ENCODE measurements at places on chromosomes 2 and 18. TPM values are rescaled to one million over a fixed set of nuclear protein-coding genes. Genes with fewer than 3 reads are reported as not detected.

The SPHKAP gene
- 0.35 TPM for total RNA-seq

The SLC4A1AP gene
- 18.7 TPM for total RNA-seq

DNA sequence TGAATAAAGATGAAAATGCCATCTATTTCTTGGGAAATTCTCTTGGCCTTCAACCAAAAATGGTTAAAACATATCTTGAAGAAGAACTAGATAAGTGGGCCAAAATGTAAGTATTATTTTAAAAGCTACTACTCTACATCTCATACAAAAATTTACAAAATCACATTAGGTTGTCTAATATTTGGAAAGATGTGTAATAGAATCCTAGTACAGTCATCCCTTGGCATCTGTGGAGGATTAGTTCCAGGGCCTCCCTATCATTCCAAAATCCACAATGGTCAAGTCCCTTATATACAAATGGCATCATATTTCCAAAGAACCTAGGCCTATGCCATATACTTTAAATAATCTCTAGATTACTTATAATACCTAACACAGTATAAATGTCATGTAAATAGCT is 41.2 kb downstream of the KYNU start:
- H3K27me3 ChIP-seq = no peaks in the 10 kb centered on the region
- no peaks in the 10 kb centered on the region for H3K4me1 ChIP-seq
- no peak overlapping the region for H3K27ac ChIP-seq
- no peaks in the 10 kb centered on the region for H3K36me3 ChIP-seq
- no peak for DNase-seq
- no peak overlapping the region for H3K4me3 ChIP-seq

The TMEM237 gene
- 13.7 TPM for total RNA-seq

DNA sequence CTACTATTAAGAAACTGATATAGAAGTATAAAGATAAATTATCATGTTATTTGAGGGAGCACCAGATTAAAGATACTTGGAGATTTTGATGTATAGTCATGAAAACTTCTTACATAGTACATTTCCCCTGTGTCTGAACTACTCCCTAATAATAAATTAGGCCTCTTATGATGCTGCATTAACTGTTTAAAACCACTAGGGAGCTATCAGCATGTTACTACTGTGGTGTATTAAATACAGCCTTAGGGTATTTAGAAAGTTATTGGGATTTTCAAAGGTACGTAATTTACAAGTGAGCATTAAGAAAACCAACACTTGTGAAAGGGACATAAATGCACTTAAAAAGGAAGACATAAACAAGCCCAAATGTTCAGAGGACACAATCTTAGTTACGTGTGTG is 714.0 kb downstream of the EPHA4 start:
- DNase-seq = no peak
- no peak overlapping the region for H3K4me3 ChIP-seq
- no peaks in the 10 kb centered on the region for H3K4me1 ChIP-seq
- H3K27me3 ChIP-seq = no peaks in the 10 kb centered on the region
- no peaks in the 10 kb centered on the region for H3K36me3 ChIP-seq

DNA sequence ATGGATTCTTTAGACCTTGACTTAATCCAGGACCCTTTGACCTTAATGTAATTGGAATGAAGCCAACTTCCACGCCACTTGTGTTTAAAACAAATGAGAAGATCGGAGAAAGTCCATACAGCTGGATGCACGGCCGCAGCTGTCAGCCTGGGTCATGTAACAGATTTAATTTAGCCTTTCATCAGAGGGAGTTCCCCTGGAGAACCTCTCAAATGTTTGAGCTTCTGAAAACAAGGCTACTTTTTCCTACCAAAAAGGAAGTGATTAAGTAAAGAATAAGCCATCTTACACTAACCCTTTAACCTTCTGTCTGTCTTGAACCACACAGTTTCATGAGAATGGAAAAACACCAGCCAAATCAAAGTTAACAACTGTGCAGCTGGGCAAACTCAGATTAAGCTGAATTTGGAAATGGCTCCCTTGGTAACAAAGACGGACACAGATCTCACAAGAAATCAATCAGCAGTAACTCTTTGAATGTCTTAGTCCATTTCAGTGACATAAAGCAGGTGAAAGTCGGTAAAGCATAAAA is 103.6 kb downstream of the DOCK10 start:
- no peak overlapping the region for H3K4me3 ChIP-seq
- H3K27me3 ChIP-seq = no peaks in the 10 kb centered on the region
- no peaks in the 10 kb centered on the region for H3K36me3 ChIP-seq
- no peak overlapping the region for H3K27ac ChIP-seq
- H3K4me1 ChIP-seq = peaks cover 7% of the 10 kb centered on the region
- no peak for DNase-seq

DNA sequence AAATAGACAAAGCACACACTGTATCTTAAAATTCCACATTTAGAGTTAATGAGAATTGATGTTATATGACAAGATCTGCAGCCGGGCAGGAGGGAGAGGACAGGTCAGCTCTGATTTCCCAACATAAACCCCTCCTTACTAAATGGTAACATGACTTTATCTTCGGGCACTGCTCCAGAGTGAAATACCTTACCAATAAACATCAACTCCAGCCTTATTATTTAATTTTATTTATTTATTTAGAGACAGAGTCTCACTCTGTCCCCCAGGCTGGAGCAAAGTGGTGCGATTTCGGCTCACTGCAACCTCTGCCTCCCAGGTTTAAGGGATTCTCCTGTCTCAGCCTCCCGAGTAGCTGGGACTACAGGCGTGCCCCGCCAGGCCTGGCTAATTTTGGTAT is 1.7 kb downstream of the CYB5A start:
- H3K27ac ChIP-seq = peak overlapping the region; percentile 85
- H3K36me3 ChIP-seq = no peaks in the 10 kb centered on the region
- no peaks in the 10 kb centered on the region for H3K27me3 ChIP-seq
- peaks cover 43% of the 10 kb centered on the region for H3K4me1 ChIP-seq
- no peak for DNase-seq

DNA sequence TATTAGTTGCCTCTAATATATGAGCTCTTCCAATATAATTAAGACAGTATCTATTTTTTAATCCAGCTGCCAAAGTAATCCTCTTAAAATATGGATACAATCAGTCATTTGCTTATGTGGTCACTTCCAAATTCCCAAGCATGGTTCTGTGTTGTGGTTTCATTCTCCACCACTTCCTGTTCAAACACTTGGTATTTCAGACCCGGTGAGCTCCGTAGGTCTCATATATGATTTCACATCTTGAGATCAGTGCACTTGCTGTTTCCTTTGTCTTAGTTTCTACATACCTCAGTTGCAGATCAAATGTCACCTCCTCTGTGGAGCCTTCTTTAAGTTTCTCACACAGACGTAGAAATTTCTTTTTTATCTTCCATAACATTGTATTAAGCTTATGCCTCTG is 254.2 kb downstream of the KCNS3 start:
- H3K27ac ChIP-seq = no peak overlapping the region
- no peaks in the 10 kb centered on the region for H3K27me3 ChIP-seq
- no peak for DNase-seq
- H3K4me3 ChIP-seq = no peak overlapping the region

DNA sequence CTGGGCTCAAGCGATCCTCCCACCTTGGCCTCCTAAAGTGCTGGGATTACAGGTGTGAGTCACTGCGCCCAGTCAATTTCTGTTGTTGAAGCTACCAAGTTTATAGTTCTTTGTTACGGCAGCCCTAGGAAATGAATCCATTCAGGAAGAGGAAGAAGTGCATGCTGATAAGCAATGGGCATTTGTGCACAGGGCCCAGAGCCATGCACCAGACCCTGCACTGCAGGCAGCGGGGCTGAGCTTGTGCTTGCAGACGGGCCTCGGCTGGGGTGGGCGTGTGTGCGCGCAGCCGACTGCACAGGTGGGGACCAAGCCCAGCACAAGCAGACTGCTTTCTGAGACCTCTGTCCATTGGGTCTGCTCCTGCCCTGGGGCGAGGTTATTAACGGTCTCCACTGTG is 144.6 kb downstream of the CABLES1 start:
- peaks cover 14% of the 10 kb centered on the region for H3K4me1 ChIP-seq
- H3K4me3 ChIP-seq = no peak overlapping the region
- H3K36me3 ChIP-seq = no peaks in the 10 kb centered on the region

Data from upper lobe of right lung (tissue), 1 donor.